ENCODE measurements at places on chromosomes 16 and 17.

GRCh38 chr17:55842405-55843158 lies 91.7 kb downstream of the PCTP start:
- DNase-seq = no peak

DNA sequence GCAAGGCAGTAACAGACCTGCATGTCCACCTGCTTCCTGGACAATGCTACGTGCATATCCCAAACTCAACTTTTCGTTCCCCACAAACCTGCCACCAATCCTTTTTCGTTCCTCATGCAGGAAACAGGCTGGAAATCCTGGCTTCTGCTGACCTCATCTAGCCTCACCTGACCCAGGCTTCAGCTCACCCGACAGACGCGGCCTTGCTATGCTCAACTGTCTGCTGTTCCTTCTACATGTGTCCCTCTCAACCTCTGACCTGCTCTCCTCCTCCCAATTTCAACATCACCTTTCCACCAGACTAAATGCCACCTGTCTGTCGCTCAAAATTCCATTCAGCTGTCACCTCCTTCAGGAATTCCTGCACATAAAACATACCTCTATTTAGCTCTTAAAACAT lies 44.5 kb downstream of the XPO6 start:
- no peak for DNase-seq

- no peak for DNase-seq
These were observed 134.9 kb upstream of the CDH5 start for GRCh38 chr16:66231452-66232160.

DNA sequence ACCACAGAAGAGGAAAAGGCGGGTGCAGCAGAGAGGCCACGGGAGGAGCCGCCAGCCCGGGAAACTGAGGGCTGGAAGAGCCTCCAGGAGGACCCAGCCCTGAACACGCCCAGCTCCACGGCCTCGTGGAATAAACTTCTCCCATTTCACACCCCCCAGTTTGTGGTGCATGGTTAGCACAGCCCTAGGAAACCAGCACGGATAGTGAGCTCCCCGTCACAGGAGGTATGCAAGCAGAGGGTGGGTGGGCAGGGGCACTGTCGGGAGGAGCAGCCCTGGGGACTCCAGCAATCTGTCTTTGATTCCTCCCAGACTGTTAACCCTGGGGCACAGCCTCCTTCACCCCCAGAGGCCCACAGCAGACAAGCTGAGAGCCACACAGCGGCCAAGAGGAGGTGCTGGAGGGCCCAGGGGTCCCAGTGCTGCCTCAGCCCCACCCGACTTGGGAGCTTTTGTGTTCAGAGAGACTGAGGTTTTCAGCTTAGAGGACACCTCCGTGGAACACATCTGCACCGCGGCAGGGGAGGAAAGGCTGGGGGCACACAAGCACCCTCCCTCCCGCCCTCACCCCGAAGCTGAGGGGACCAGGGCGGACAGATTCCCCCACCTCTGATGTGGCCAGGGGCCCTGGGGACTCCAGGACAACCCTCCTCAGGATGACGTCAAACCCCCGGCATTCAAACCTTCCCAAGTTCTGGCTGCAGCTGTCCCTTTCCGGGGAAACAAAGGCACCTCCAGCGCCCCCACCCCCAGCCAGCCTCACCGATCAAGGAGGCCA lies 1.7 kb upstream of the IL17C start:
- no peak for DNase-seq

DNA sequence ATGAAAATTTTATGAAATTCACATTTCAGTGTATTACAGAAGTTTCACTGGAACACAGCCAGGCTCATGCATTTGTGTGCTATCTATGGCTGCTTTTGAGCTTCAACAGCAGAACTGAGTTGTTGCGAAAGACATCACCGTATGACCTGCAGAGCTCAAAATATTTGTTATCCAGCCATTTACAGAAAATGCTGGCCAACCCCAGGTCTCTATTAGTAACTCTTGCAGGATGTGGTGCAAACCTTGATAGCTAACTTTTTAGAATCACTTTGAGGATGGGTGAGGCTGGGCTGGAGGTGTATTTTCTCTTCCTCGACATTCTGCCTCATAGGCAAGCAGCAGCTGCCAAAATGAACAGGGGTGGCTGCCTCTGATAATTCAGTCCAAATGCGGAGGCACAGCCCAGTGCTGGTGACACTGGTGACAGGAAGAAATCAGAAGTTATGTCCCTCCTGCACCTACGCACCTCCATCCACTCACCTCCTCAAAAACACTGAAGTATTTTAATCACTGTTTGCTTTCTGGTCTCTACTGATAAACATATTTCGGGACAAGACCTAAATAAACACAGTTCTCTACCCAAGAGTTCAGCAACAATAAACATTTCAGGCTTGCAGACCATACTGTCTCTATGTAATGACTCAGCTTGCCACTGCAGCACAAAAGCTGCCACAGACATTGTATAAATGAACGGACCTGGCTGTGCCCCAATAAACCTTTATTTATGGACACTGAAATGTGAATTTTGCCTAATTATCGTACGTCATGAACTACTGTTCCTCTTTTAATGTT lies 28.5 kb downstream of the ARHGAP17 start:
- DNase-seq = no peak

DNA sequence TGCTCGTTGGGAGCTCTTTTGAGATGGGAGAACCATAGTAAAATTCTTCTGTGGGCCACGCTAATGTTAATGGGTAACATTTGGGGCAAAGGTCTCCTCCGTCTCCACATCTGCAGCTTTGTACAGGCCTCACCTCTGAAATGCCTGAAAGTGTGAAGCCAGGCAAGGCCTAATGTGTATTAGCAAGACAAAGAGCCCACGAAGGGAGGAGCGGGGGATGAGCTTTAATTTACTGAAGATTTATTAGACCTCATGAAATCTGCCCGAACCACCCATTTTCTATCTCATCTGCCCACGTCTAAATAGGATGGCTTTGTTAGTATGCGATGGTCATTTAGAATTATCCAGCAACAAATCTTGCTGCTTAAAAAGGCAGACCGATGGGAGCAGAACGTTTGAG lies 408.9 kb downstream of the PMP22 start:
- DNase-seq = no peak

- no peak for DNase-seq
These were observed 6.0 kb upstream of the TNFRSF13B start for GRCh38 chr17:16977932-16978331.

- no peak for DNase-seq
These were observed 4.7 kb downstream of the NUBP2 start for GRCh38 chr16:1787322-1788094.

DNA sequence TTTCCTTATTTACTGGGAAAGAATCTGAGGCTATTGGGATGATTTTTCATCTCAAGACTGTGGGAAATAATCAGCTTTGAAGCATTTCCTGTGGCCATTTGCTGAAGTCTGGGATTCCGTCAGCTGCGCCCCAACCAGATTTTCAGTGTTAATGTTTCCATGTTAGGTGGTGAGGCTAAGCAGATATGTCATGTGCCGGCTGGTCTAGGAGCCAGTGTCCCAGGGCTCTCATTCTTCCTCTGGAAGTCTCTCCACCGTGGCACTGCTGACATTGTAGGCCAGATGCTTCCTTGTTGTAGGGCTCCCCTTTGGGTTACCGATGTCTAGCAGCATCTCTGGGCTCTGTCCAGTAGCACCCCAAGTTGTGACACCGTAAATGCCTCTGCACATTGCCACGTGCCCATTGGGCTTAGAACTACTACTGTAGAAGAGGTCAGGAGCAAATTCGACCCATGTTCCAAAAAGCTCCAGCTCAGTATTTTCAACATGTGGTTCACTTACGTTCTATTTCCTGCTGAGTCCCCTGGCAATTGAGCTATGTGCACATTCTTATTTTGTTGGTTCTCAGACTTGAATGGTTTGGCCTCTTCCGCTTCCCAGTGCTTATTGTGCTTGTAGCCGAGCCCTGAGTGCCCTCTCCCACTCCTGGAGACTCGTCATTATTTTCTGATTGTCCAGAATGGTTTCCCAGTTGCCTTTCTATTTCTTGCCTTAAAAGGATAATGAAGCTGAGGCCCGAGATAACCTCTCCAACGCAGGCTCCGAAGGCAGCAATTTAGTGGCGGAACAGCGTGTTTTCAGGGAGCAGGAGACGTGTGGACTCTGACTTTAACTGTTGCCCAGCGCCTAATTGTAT lies 82.2 kb downstream of the SPECC1 start:
- DNase-seq = no peak

- no peak for DNase-seq
These were observed 99.6 kb downstream of the ADCY9 start for GRCh38 chr16:4016658-4017057.

DNA sequence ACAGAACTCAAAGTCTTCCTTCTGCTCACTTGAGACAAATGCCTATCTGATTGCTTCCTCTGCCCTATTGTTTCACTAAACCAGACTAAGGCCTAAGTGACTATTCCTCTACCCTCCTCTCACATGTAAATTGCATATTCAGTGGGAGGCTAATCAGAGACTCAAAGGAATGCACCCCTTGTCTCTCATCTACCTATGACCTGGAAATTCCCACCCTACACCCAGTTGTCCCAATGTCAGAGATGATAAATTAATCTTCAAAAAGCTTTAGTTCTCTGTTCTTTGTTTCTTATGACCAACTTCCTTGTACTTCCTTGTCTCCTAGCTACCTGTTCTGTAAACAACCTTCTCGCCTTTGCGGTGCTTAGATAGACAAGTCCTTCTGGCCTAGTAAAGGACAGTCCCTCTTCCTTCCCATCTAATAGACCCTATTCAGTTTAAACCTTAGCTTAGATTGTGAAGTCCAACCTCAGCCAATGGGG lies 76.0 kb downstream of the EMP2 start:
- no peak for DNase-seq

GRCh38 chr16:86134802-86135461 lies 236.0 kb downstream of the IRF8 start:
- DNase-seq = no peak

DNA sequence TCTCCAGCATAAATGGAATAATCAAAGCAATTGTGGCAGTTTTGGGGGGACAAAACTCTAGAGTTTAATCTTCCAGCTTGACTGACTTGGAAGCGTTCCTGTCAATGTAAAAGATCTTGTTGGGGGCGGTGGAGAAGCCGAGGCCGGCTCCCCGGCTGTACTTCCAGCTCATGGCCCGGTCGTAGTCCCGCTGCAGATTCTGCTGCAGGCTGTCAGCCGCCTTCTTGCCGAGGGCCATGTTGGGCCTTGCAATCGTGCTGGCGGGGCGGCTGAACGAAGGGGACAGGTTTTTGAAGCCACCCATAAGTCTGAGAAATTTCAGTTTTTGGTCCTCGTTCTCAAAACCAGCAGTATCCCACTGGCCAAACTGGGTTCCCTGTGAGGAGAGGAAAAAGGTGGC lies 11.2 kb downstream of the KNOP1 start:
- no peak for DNase-seq

- no peak for DNase-seq
These were observed 26.2 kb downstream of the TRAP1 start for GRCh38 chr16:3690980-3691720.

DNA sequence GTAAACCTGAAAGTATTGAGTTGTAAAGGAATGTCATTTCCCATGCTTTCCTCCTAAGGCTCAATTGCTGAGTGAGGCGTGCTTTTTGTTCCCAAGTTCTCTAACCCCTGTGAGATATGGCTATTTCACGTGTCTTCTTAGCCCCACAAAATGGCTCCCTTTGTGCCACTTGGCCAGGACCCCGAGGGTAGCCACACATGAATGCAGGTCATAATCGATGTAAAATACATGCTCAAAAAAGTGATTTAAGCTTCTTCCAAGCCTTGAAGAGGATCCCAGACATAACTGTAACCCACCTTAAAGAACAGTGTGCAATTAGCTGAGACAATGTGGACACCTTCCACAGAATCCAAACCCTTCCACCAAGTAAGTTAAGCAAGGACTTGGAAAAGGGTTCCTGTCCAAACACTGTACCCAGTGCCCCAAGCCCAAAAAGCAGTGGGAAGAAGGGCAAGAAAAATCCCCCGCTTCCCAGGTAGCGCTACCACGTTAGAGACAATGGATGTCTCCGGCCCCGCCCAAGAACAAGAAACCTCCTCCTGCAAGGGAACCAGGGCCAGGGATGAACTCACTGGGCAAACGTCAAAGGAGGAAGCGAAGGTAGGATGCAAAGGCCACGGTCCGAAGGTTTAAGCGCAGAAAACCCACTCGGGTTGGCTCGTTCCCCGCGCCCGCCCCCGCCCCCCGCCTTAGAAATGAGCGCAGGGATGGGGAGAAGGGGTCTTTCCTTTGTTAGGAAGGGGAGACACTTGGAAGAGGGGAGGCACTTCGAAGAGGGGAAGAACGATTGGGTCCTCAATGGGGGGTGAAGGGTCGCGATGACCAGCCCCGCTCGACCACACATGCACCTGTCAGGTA lies 1.2 kb downstream of the JPT1 start:
- DNase-seq = no peak

GRCh38 chr16:85416228-85417109 lies 196.7 kb upstream of the GSE1 start:
- DNase-seq = no peak

DNA sequence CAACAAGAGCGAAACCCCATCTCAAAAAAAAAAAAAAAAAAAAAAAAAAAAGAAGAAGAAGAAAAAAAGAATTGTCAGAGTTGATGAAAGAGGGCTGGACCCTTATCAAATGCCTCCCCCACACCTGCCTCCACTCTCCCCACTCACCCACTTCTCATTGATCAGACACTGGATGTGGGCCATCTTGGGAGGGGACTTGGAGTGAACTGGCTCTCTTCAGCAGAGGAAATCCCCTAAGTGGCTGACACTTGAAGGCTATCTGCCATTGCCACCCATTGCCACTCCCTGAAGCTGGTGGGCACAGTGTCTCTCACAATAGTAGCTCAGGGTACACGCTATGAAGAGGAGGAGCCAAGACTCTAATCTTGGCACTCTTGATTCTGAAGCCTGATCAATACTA lies 1.6 kb downstream of the ITGA2B start:
- no peak for DNase-seq

GRCh38 chr17:50884439-50885311 lies 18.5 kb upstream of the TOB1 start:
- no peak for DNase-seq

- no peak for DNase-seq
These were observed 6.0 kb upstream of the TLCD3A start for GRCh38 chr17:726271-726919.

DNA sequence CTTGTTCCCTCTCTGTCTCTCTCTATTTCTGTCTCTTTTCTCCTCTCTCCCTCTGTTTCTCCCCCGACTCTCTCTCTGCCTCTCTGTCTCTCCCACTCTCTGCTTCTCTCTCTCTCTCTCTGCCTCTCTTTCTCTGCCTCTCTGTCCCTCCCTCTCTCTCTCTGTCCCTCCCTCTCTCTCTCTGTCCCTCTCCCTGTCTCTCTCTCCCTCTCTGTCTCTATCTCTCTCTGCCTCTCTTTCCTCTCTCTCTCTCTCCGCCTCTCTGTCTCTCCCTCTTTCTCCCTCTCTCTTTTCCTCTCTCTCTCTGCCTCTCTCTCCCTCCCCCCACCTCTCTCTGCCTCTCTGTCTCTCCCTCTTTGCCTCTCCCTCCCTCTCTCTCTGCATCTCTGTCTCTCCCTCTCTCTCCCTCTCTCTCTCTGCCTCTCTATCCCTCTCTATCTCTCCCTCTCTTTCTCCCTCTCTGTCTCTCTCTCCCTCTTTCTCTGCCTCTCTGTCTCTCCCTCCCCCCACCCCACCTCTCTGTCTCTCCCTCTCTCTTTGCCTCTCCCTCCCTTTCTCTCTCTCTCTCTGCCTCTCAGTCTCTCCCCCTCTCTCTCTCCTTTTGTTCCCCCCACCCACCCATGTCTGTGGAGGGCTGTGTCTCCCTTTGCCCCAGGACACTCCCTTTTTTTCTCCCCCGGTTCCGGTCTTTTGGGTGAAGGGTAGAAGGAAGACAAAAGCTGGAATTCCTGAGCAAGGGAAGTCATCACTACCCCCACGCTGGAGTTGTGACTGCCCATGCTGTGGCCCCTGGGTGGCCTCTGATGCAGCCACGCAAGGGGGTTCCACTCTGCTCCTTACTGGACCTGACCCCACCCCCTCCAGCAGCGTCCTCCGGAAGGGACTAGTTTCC lies 27.1 kb upstream of the MGAT5B start:
- DNase-seq = no peak

Data from spinal cord (tissue), 10 donors.